ENCODE measurements at places on chromosomes 7 and 10. TPM values are rescaled to one million over a fixed set of nuclear protein-coding genes. Genes with fewer than 3 reads are reported as not detected.

Gene GIMAP6
- polyA plus RNA-seq = 13.8 TPM

Gene CNPY4
- 46.7 TPM for polyA plus RNA-seq

Gene MIOS
- 56.6 TPM for polyA plus RNA-seq

Gene ELFN1
- polyA plus RNA-seq = 9.3 TPM

Gene RGR
- polyA plus RNA-seq = not detected

DNA sequence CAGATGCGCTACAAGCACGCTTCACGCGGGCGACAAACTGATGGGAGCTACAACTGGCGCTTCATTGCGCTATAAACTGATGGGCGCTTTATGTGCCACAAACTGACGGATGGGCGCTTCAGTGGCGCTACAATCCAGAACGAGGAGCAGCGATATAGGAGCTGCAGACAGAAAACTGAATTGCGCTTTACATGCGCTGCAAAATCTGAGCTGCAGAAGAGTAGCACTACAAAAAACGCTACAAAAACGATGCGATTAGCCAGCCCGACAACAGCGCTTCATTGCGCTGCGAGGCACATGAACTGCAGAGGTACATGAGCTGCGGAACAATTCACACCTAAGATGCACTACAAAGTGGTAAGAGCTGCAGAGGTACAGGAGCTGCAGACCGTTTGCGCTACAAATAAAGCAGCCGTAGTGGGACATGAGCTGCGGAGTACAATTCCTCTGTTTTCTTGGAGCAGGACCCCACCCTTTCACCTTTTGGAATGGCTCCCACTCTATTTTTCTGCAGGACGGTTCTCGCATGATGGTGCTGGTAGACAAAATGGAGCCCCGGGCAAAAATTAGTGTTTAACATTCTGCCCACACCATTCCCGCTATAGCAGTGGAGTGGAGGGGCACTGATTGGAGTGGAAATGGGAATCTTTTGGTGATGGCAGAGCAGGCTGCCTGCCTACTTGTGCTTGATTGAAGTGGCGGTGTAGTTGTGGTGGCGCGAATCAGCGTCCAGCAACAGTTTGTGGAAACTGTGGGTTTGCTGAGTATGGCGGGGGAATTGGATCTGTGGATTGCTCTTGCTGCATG is 1.2 kb upstream of the SGCE start:
- no peak for DNase-seq

DNA sequence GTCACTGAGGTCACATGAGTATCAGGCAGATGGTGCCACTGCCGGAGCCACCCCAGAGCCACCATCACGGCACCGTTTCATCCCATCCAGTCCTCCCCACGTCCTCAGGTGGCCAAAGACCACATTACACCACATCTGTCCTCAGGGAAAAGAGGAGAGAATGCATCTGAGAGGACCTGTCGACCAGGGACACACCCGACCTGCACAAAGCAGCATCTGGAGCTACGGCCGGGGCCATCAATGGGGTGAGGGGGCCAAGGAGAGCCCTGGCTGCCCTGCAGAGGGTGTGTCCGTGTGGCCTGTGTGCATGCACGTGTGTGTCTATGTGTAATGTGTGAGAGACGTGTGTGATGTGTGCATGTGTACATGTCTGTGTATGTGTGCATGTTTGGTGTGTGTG is 480.6 kb downstream of the DNAJB6 start:
- DNase-seq = no peak

DNA sequence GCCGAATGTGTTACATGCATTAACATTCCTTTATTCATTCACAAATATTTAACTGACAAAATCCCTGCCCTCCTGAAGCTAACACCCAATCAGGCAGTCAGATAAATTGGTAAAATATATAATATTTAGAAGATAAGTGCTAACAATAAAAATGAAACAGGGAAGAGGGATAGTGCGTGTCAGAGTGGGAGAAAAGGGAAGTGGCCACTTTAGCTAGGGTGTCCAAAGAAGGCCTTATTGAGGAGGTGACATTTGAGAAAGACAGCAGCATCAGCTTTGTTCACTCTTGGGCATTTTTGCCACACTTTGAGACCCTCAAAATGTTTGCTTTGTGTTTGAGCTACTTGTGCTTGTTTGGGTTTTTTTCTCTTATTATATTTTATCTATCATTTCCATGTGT is 317.8 kb downstream of the SNX13 start:
- no peak for DNase-seq

GRCh38 chr10:12479437-12479844 is 130.1 kb downstream of the CAMK1D start:
- no peak for DNase-seq

- no peak for DNase-seq
Measured at GRCh38 chr10:79027147-79028055, 41.4 kb upstream of the ZMIZ1 start.

GRCh38 chr7:36098096-36098495 is 55.0 kb upstream of the EEPD1 start:
- DNase-seq = no peak

- no peak for DNase-seq
Measured at GRCh38 chr10:4512196-4512595, 313.8 kb upstream of the AKR1E2 start.

GRCh38 chr7:134639061-134639460 is 7.6 kb upstream of the BPGM start:
- no peak for DNase-seq

DNA sequence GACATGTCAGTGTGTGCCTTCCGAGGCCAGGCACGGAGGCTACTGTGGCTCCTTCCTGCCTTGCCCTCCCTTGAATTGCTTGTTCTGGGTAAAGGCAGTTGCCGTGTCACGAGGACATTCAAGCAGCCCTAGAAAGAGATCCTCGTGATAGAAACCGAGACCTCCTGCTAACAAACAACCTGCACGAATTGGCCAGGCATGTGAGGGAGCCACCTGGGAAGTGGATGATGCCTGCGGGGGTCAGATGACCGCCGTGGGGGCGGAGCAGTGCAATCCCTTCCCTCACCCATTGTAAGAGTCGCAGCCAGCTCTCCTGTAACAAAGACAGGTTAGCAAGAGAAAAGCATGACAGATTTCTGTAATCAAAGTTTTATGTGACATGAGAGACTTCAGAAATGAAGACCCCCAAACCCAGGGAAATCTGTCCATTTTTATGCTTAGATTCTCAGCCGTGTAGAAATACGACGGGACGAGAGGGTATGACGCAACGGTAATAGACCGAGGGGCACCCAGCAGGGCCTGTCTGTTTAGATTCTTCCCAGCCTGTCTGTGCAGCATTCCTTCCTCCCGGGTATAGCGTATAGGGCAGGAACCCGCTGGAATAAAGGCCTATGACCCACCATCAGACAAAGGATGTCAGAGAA is 241.7 kb downstream of the GATA3 start:
- DNase-seq = no peak

DNA sequence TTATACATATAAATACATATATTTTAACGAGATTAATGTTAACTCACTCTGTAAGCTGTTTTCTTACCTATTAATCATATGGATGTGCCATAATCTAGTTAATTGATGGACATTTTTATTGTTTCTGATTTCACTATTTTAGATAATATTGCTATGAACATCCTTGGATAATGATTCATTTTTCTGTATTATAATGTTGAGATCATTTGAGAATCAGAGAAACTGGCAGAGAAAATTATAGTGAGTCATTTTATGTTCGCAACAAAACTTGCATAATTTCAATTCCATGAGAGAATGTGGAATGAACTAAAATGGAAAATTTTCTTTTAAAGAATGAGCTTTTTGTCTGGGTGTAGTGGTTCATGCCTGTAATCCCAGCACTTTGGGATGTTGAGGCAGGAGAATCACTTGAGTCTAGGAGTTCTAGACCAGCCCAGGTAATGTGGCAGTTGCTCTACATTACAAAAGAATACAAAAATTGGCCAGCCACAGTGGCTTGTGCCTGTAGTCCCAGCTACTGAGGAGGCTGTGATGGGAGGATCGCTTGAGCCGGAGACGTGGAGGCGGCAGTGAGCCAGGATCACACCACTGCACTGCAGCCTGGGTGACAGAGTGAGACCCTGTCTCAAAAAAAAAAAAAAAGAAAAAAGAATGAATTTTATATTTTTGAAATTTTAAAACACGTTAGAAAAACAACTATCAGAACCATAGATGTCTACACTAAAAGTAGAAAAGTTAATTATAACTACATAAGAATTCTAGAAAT is 40.5 kb downstream of the PAPSS2 start:
- DNase-seq = no peak

- DNase-seq = no peak
Measured at GRCh38 chr10:130230611-130231010, 94.4 kb downstream of the GLRX3 start.

- no peak for DNase-seq
Measured at GRCh38 chr10:7192831-7193361, 217.9 kb downstream of the SFMBT2 start.
